PC-9 (cell line): ENCODE measurements at places on chromosomes 4 and X. TPM values are rescaled to one million over a fixed set of nuclear protein-coding genes. Genes with fewer than 3 reads are reported as not detected.
A peak's percentile ranks its signal among the peaks of the same experiment; 100 is the strongest.

- H3K4me3 ChIP-seq: no peak overlapping the region
- no peak for DNase-seq
- peaks cover 24% of the 10 kb centered on the region for H3K27me3 ChIP-seq
- H3K4me1 ChIP-seq: no peaks in the 10 kb centered on the region
Measured at GRCh38 chrX:9737363-9737762, 28.3 kb downstream of the GPR143 start.

- no peak overlapping the region for H3K4me3 ChIP-seq
- H3K4me1 ChIP-seq: no peaks in the 10 kb centered on the region
- H3K27me3 ChIP-seq: no peaks in the 10 kb centered on the region
- DNase-seq: no peak
- no peak overlapping the region for H3K27ac ChIP-seq
Measured at GRCh38 chrX:67558267-67558666, 14.4 kb downstream of the AR start.

DNA sequence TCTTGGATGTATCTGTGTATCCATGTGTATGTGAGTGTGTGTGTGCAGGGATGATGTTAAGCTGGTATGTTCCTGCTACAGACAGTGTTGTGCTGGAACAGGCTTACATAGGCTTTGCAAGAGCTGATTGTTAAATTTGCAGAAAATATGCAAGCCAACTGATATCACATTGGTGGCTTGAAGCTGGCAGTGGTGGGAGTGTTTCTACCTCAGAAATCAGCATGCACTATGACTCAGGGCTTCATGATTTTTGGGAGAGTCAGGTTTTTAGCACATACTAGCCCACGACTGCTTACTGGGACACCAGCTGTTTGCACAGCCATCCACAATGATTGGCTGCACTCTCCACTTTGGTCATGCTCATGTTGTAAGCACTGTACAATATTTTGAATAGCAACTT lies 261.8 kb downstream of the DHX15 start:
- no peaks in the 10 kb centered on the region for H3K36me3 ChIP-seq
- H3K4me1 ChIP-seq: no peaks in the 10 kb centered on the region
- no peak overlapping the region for H3K27ac ChIP-seq
- no peak for DNase-seq

DNA sequence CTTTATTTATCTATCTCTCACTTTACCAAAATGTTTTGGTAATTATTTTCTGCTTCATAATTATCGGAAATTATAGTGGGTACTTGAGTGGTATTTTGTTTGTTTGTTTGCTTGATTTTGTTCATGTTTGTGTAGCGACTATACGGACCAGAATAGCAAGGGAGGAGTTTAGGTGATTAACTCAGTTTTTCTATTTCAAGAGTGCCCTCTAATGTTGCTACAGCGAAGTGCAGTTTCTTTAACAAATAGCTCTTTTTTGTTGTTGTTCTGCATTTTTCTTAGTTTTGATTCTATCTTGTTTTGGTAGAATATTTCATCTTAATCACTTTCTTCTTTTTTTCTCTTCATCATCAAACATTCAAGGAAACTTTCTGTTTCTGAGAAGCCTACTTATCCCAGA lies 40.8 kb upstream of the QRFPR start:
- H3K36me3 ChIP-seq: no peaks in the 10 kb centered on the region
- no peak overlapping the region for H3K4me3 ChIP-seq
- no peak for DNase-seq
- H3K27ac ChIP-seq: no peak overlapping the region
- no peaks in the 10 kb centered on the region for H3K4me1 ChIP-seq

- no peak overlapping the region for H3K27ac ChIP-seq
- DNase-seq: no peak
- no peaks in the 10 kb centered on the region for H3K4me1 ChIP-seq
- no peaks in the 10 kb centered on the region for H3K36me3 ChIP-seq
- no peaks in the 10 kb centered on the region for H3K27me3 ChIP-seq
Measured at GRCh38 chr4:152348670-152349069, 187.2 kb downstream of the FBXW7 start.

DNA sequence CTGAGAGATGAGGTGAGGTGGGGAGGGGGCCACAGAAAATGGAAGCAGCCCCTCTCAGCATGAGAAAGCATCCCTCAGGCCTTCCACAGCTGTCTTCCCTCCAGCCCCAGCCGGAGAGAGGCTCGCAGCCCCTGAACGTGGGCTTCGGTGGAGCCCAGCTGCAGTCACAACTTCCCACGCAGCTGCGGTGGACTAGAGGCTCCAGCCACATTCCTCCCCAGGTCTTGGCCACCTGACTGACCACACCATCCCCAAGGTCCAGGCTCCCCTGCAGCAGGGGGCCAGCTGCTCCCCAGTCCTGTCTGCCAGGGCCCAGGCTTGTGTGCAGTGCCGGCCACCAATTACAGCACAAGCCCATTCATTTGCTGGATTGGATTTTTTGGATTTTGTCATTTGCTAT lies 212.3 kb upstream of the BCOR start:
- H3K36me3 ChIP-seq: no peaks in the 10 kb centered on the region
- no peaks in the 10 kb centered on the region for H3K4me1 ChIP-seq
- H3K4me3 ChIP-seq: no peak overlapping the region

- no peaks in the 10 kb centered on the region for H3K27me3 ChIP-seq
- DNase-seq: no peak
- H3K27ac ChIP-seq: no peak overlapping the region
- no peak overlapping the region for H3K4me3 ChIP-seq
Measured at GRCh38 chrX:37701588-37701987, 16.0 kb downstream of the XK start.

Gene DCK
- total RNA-seq: 10.1 and 11.8 TPM in 2 replicates

DNA sequence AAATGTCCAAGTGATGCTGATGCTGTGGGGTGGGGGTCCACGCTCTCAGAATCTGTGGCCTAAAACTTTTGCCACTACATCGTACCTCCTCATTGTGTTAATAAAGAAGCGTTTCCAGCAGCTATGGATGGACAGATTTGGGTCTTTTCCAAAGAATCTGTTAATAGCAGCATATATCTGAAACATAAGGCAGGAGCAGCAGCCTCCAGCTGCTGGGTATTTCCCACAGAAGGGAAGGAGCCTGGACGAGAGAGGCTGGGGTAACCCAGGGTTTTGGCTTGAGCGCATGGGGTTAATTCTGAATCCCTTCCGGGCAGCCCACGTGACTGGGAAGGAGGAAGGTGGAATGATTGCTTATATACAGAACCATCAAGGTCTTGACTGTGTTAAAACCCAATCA lies 332.4 kb downstream of the BCOR start:
- no peak overlapping the region for H3K4me3 ChIP-seq
- H3K36me3 ChIP-seq: no peaks in the 10 kb centered on the region
- H3K27ac ChIP-seq: no peak overlapping the region
- no peak for DNase-seq
- no peaks in the 10 kb centered on the region for H3K4me1 ChIP-seq
- no peaks in the 10 kb centered on the region for H3K27me3 ChIP-seq

Gene EDA
- total RNA-seq: not detected in 2 replicates

Gene FGF13
- 0.50 and 0.90 TPM in 2 replicates for total RNA-seq

- no peaks in the 10 kb centered on the region for H3K27me3 ChIP-seq
- H3K36me3 ChIP-seq: no peaks in the 10 kb centered on the region
- peak overlapping the region; percentile 39 for H3K4me3 ChIP-seq
- H3K4me1 ChIP-seq: peaks cover 44% of the 10 kb centered on the region
- peak overlapping the region; percentile 98 for H3K27ac ChIP-seq
Measured at GRCh38 chrX:18995221-18995620, 11.3 kb upstream of the PHKA2 start.

DNA sequence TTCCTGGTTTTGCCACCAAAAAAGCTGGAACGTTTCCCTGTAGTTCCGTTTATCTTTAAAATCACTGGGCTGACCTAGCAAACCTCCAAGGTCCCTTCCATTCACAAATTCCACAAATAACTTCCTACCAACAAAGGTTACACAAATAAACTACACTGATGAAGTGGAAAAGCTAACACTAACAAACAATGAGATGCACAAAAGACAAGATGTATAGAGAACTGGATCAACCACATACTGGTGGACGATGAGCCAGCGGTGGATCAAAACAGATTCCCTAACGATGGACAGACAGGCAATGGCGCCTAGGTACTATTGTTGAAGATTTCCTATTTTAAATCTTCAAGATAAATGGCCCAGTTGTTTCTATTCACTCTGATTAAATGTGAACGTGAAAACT lies 15.5 kb downstream of the AFAP1 start:
- peak overlapping the region; percentile 43 for H3K27ac ChIP-seq
- peak; percentile 47 for DNase-seq
- H3K27me3 ChIP-seq: no peaks in the 10 kb centered on the region
- peaks cover 30% of the 10 kb centered on the region for H3K4me1 ChIP-seq
- H3K4me3 ChIP-seq: no peak overlapping the region
- H3K36me3 ChIP-seq: no peaks in the 10 kb centered on the region; the same call in 1 of the 2 replicates

GRCh38 chrX:23978491-23978890 lies 48.5 kb downstream of the KLHL15 start:
- no peak overlapping the region for H3K27ac ChIP-seq
- DNase-seq: no peak
- no peaks in the 10 kb centered on the region for H3K36me3 ChIP-seq
- no peak overlapping the region for H3K4me3 ChIP-seq
- H3K4me1 ChIP-seq: no peaks in the 10 kb centered on the region
- no peaks in the 10 kb centered on the region for H3K27me3 ChIP-seq

DNA sequence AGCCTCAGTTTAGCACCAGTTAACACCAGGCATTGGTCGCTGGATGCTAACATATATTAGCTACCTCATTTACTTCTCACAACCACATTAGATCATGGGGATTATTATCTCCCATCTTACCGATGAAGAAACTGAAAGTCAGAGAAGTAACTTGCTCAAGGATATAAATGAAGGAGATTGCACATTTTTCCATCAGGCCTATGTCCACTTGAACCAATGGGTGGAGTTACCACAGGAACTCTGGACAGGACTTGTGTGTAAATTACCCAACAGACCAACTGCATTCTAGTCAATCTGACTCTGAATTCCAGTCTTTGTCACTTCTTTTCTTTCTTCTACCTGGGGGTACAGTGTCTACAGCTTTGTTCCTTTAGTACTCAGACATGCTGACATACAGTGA lies 1.8 kb downstream of the LNX1 start:
- H3K27me3 ChIP-seq: no peaks in the 10 kb centered on the region
- H3K36me3 ChIP-seq: no peaks in the 10 kb centered on the region
- no peak overlapping the region for H3K27ac ChIP-seq
- H3K4me1 ChIP-seq: peaks cover 27% of the 10 kb centered on the region
- no peak overlapping the region for H3K4me3 ChIP-seq

Gene UCP1
- total RNA-seq: not detected in 2 replicates

- no peak overlapping the region for H3K4me3 ChIP-seq
- no peaks in the 10 kb centered on the region for H3K4me1 ChIP-seq
- no peak for DNase-seq
- no peak overlapping the region for H3K27ac ChIP-seq
- H3K36me3 ChIP-seq: no peaks in the 10 kb centered on the region
Measured at GRCh38 chr4:95513022-95513421, 35.8 kb downstream of the UNC5C start.

DNA sequence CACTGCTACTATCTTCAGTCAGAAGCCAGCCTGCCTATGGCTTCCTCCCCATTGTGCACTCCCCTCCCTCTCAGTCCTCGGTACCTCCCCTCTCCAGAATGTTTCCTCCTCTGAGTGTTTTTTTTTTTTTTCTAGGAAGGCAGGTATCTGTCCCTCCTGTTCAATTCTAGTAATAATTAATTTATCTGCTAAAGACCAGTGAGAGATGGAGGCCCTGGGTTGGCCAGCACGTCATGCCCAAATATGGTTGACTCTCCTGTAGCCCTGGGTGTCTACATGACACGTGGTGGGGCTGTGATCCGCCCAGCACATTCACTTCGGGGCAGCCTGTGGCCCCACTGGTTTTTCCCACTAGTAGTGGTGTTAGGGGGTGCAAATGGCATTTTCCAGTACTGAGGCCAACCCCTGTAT lies 1.8 kb downstream of the FLNA start:
- H3K36me3 ChIP-seq: no peaks in the 10 kb centered on the region
- no peak overlapping the region for H3K27ac ChIP-seq
- no peak for DNase-seq
- no peaks in the 10 kb centered on the region; the same call in 1 of the 2 replicates for H3K4me1 ChIP-seq
- no peak overlapping the region for H3K4me3 ChIP-seq
- no peaks in the 10 kb centered on the region for H3K27me3 ChIP-seq

DNA sequence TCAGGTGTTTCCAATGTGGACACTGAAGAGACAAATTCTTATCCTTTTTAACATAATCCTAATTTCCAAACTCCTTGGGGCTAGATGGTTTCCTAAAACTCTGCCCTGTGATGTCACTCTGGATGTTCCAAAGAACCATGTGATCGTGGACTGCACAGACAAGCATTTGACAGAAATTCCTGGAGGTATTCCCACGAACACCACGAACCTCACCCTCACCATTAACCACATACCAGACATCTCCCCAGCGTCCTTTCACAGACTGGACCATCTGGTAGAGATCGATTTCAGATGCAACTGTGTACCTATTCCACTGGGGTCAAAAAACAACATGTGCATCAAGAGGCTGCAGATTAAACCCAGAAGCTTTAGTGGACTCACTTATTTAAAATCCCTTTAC lies 18.6 kb downstream of the TLR7 start:
- H3K27me3 ChIP-seq: no peaks in the 10 kb centered on the region
- no peak overlapping the region for H3K4me3 ChIP-seq
- no peaks in the 10 kb centered on the region for H3K4me1 ChIP-seq
- no peak for DNase-seq
- no peaks in the 10 kb centered on the region for H3K36me3 ChIP-seq
- H3K27ac ChIP-seq: no peak overlapping the region

Gene ABCG2
- total RNA-seq: 13.3 and 24.6 TPM in 2 replicates

- no peak overlapping the region for H3K4me3 ChIP-seq
- H3K4me1 ChIP-seq: peaks cover 13% of the 10 kb centered on the region
- no peak overlapping the region for H3K27ac ChIP-seq
- DNase-seq: no peak
- 0 out of 2 replicates have a peak, but pooled peaks cover 4% of the 10 kb centered on the region for H3K36me3 ChIP-seq
Measured at GRCh38 chr4:140688711-140689598, 67.2 kb downstream of the TBC1D9 start.

GRCh38 chrX:19857131-19857530 lies 30.3 kb downstream of the SH3KBP1 start:
- no peaks in the 10 kb centered on the region for H3K4me1 ChIP-seq
- H3K27me3 ChIP-seq: no peaks in the 10 kb centered on the region
- H3K4me3 ChIP-seq: no peak overlapping the region
- H3K27ac ChIP-seq: no peak overlapping the region
- H3K36me3 ChIP-seq: no peaks in the 10 kb centered on the region

DNA sequence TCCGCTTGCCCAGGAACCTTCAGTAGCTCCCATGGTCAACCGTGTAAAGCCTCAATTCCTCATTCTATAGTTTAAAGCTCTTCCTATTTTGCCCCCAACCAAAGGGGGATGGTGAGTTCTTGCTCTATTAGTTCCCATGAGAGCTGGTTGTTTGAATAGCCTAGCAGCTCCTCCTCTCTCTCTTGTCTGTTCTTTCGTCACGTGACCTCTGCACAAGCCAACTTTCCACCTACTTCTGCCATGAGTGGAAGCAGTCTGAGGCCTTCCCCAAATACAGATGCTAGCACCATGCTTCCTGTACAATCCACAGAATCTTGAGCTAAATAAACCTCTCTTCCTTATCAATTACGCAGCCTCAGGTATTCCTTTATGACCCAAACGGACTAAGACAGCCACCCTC lies 42.8 kb downstream of the ANXA5 start:
- H3K27me3 ChIP-seq: no peaks in the 10 kb centered on the region
- H3K36me3 ChIP-seq: no peaks in the 10 kb centered on the region
- no peak overlapping the region for H3K27ac ChIP-seq
- H3K4me1 ChIP-seq: no peaks in the 10 kb centered on the region
- H3K4me3 ChIP-seq: no peak overlapping the region

Gene CLDN22
- total RNA-seq: not detected in 2 replicates

- no peak for DNase-seq
- no peaks in the 10 kb centered on the region for H3K36me3 ChIP-seq
- H3K4me3 ChIP-seq: no peak overlapping the region
- no peaks in the 10 kb centered on the region for H3K27me3 ChIP-seq
- H3K4me1 ChIP-seq: no peaks in the 10 kb centered on the region
Measured at GRCh38 chrX:20974326-20974725, 399.9 kb upstream of the CNKSR2 start.
